Upper lobe of right lung (tissue), 1 donor: ENCODE measurements at places on chromosomes 11 and 22.

DNA sequence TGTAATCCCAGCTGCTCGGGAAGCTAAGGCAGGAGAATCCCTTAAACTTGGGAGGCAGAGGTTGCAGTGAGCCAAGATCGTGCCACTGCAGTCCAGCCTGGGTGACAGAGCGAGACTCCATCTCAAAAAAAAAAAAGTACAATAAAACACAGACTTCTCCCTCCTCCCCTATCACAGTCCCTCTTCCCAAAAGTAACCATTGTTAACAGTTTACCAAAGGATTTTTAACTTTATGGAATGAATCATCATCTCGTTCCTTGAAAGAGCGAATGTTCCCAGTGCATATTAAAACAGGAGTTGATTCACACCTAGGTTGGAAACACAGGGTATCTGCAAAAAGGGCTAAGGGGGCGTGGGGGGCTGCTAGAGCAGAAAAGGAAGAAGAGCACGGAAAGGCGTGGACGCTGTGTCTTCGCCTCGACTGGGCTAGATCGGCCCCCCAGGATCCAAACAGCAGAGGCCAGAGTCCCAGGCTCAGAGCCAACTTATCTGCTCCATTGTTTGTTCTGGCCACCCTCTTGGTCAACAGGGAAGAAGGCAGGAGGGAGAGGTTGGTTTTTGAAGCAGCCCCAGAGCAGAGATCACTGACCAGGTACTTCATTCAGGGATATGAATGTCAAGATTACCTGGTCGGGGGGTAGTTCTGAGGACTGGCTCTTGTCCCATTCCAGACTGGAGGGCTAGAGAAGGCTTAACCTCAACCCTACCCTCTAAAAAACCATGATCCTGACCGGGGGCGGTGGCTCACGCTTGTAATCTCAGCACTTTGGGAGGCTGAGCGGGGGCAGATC is 2.1 kb upstream of the AHNAK start:
- no peak for DNase-seq

GRCh38 chr11:134755535-134755934 is 343.5 kb upstream of the B3GAT1 start:
- DNase-seq = no peak

DNA sequence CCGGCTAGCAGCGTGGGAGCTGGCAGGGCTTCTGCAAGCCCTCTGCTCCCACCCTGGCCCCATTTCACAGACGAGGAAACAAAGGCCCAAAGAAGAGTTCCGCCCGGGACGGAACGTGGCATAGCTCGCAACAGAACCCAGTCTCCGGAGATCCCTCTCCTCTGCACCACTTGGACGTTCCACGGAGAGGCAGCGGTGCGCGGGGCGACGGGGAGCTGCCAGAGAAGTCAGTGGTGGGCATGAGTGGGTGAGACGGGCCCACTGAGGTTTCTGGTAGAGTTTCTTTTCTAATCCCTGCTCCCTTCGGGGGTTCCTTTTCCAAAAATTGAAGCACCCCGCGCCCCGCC is 554 bp upstream of the NECTIN1 start:
- DNase-seq = no peak

- DNase-seq = no peak
Observed at GRCh38 chr11:130828741-130829140, 87.5 kb downstream of the SNX19 start.

GRCh38 chr11:100774132-100774531 is 87.0 kb downstream of the ARHGAP42 start:
- DNase-seq = no peak
